Fibroblast of skin of left biceps (primary cell): ENCODE measurements at places on chromosomes 6 and 20.
A peak's percentile ranks its signal among the peaks of the same experiment; 100 is the strongest.

GRCh38 chr6:33822575-33823395, 19.0 kb upstream of the MLN start:
- DNase-seq, result no peak

- no peak for DNase-seq
These were observed 455.7 kb upstream of the SOX4 start for GRCh38 chr6:21137700-21138335.

DNA sequence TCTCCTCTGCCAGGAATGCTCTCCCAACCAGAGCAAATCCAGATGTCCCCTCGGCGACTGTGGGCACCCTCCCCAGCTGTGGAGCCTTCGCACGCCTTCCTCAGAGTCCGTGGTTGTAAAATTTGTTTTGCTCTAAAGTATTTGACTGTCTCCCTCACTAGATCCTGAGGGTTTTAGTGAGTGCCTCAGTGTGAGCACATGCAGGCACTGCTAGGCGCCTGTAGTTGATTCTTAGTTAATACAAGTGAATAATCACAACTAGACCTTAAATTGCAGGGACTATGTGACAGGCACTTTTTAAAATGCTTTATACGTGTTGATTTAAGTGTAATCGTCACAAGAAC, 680 bp upstream of the MTCH1 start:
- DNase-seq, result no peak

DNA sequence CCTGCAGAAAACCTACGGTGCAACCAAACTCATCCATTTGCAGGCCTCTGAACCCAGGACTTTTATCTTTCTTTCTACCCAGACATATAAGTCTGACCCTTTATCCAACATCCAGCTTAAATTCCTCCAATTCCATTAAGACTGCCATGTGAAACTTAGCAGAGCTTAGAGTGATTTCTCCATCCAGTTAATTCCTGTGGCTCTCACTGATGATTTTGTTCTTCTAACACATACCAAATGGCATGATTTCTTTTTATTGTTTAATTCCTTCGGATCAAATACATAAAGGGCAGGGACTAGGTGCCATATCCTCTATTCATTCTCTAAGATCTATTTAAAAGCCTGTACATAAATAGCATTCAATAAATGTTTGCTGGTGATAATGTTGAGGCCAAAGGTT, 92.9 kb downstream of the TASP1 start:
- no peak for DNase-seq

GRCh38 chr6:167494698-167495435, 170.0 kb downstream of the TTLL2 start:
- no peak for DNase-seq

- peak; percentile 9 for DNase-seq
These were observed 25.3 kb upstream of the KIAA1586 start for GRCh38 chr6:57021086-57021720.

- peak; percentile 89 for DNase-seq
These were observed 111.3 kb downstream of the BCKDHB start for GRCh38 chr6:80217794-80218193.

GRCh38 chr20:62772103-62772611, 24.1 kb upstream of the MRGBP start:
- no peak for DNase-seq
